ENCODE measurements at places on chromosomes 12 and 14.

GRCh38 chr14:89746654-89747053 lies 207.9 kb downstream of the EFCAB11 start:
- no peak for DNase-seq

DNA sequence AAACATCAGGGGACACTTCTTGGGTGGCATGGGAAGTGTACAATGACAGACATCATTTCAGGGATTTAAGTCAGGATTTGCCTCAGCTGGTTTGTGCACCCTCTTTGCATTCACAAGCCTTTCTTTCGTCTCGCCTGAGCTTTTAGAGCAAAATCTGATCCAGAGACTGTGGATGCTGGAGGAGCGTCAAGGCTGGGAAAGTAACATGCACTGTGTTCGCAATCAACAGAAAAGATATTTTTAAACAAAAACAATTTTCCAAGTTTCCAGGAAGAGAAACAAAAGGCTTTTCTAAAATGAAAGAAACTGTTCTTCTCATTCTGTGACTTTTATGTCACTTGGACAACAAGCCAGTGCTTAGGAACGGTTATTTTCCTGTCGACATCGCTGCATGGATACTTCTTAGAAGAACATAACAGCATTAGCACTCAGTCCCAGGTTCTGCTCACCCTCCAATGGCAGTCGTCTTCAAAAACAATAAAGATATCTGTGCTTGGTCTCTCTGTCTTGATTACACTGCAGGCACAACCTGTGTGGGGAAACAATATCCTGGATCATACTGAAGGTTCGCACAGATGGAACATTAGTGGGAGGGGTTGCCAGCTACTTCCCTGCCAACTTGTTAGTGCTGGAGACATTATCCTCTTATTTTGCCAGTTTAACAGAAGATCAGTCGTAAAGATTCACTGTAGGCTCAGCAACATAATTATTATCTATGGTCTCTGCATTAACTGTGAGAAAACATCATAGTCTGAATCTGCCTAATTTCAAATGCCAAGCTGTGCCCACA lies 403.3 kb upstream of the ATP2B1 start:
- no peak for DNase-seq

DNA sequence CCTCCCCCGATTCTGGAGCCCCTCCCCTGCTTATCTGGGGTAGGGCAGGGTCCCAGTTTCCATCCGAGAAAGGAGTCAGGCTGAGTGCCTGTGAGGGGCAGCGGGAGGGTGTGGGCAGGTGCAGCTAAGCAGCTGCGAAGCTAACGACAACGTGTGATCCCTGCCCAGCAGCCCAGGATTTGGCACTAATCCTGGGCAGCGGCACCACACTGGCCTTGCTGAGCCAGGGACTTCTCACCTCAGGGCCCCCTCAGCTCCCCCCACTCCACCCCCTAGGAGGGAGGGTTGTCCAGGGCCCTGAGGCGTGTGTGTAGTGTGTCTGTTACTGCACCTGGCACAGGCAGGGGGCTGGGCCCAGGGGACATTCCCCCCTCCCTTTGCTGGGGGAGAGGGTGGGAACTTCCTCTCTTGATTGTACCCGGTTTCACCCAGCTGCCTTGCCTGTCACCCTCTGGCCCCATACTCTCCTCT lies 1.8 kb downstream of the SMIM41 start:
- DNase-seq = no peak

DNA sequence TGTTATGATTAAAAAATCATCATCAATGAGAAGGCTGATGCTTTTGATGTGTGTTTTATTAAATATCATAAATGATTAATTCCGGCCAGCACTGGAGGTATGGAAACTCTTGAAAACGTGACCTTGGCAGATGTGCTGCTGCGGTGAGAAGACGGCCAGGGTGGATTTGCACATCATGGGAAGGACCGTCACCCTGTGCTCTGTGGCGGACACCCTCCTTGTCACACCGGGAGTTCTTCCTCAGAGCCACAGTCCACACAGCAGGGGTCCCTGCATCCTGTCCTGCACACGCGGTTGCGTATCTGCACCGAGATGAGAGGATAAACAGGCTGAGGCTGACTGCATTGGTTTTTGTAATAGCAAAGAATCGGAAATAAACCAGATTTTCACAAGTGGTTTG lies 33.5 kb downstream of the FZD10 start:
- DNase-seq = no peak

- no peak for DNase-seq
These were observed 1128.0 kb downstream of the AACS start for GRCh38 chr12:126193190-126193589.

GRCh38 chr12:60240891-60241290 lies 645.1 kb downstream of the SLC16A7 start:
- no peak for DNase-seq

DNA sequence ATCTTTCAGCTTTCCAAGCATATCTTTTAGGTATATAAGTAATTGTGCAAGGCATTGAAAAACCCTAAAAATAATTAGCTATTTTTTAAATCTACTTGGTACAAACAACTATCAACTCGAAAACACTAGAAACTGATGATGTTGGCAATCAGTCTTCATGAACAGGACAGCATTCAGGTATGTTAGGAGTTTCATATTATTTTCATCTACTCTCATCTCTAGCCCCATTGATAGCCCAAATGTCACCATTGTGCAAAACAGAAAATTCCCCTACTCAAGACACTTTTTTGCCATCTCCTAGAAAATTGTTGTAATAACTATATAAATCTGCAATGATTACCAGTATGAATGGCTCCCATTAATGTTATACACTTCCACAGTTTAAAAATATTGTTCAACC lies 144.5 kb upstream of the KRAS start:
- DNase-seq = no peak

DNA sequence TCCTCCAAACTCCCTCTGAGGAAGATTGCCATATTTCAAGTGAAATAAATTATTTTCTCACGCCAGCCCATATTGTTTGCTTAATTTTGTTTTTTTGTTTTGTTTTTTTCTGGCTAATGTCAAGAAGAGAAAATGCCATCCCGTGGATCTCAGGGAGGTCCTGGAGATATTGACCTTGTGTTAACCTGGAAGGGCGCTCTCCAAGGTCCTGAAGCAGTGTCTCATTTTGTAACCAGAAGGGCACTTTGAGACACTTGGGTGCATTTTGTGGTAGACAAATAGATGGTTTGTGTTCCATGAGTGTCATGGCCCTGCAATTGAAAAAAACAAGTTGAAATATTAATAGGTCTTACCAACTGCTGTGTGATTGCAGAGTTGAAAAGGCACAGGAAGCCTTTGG lies 268.9 kb downstream of the SUDS3 start:
- no peak for DNase-seq

- no peak for DNase-seq
These were observed 43.3 kb upstream of the PTPRO start for GRCh38 chr12:15278816-15279658.

DNA sequence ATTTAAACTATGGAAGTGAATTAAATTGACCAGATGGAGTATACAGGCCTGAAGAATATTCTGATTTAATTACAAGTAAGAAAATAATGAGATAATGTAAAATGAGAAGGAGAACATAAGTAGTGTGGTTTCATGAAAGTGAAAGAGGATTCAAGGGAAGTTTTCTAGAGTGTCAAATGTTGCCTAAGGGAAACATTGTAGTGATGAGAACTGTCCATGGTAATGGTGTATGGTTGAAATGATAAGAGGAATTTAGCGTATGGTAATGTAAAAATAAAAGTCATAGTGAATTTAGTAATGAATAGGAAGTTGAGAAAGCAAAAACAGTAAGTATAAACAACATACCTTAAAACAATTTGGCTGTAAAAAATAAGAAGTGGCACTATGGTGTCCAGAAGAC lies 1954.6 kb upstream of the FLRT2 start:
- no peak for DNase-seq

GRCh38 chr12:51951843-51952722 lies 584 bp downstream of the ACVR1B start:
- DNase-seq = no peak

DNA sequence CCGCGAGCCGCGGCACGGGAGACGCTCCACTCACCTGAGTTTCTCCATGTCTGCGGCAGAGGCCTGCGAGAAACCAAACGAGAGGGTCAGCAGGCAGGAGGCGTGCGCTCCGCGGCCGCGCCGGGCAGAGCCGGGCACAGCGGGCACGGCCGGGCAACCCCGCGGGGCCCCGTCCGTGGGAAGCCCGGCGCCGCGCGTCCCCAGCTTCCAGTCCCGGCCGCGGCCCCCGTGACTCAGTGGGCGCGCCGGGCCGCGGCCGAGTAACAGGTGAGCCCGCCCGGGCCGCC lies 19.4 kb downstream of the BEGAIN start:
- no peak for DNase-seq

GRCh38 chr12:57735952-57736740 lies 2.4 kb downstream of the AGAP2 start:
- DNase-seq = no peak

DNA sequence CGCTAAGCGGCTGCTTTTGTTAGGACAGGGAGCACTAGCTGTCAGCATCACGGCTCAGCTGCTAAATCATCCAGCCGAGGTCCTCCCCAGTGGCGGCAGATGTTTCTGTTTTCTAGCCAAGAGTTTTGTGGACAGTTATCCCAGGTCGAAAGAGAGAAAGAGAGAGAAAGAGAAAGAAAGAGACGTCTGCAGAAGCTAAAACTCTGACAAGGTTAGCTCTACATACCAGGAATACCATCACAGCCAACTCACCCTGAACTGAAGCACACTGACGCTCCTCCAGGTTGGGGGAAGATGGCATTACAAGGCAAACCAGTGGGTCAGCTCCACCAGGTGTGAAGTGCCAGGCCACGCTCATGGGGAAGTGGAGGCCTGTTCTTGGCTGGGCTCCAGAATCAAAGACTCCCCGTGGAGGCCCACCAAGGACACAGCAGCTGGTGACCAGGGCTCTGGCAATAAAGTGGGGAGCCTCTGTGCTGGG lies 64.9 kb upstream of the DICER1 start:
- DNase-seq = no peak

DNA sequence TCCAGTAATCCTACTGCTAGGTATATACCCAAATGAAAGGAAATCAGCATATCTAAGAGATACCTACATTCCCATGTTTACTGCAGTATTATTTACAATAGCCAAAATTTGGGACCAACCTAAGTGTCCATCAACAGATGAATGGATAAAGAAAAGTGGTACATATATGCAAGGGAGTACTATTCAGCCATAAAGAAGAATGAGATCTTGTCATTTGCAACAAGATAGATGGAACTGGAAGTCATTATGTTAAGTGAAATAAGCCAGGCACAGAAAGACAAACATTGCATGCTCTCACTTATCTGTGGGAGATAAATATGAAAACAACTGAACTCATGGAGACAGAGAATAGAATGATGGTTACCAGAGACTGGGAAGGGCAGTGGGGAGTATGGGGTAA lies 109.5 kb downstream of the INSM2 start:
- no peak for DNase-seq

- DNase-seq = no peak
These were observed 50.8 kb downstream of the NTN4 start for GRCh38 chr12:95739561-95740313.

- no peak for DNase-seq
These were observed 242.1 kb upstream of the NOS1 start for GRCh38 chr12:117603316-117604113.

DNA sequence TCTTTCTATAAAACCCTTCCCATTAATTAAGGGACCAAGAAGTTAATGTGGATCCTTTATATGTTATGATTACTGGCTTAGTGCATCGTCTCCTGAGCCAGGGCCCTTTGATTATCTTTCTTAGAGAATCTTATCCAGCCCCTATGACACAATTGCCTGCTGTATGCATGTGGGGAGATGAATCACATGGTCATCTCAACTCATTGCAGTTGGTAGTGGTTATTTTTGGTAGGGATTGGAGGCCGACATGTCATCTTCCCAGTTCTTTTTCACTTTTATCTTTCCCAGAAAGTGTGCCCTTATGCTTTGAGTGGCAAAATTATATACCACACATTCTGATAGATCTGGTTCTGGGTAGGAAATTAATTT lies 26.0 kb downstream of the ZNF664 start:
- DNase-seq = no peak

DNA sequence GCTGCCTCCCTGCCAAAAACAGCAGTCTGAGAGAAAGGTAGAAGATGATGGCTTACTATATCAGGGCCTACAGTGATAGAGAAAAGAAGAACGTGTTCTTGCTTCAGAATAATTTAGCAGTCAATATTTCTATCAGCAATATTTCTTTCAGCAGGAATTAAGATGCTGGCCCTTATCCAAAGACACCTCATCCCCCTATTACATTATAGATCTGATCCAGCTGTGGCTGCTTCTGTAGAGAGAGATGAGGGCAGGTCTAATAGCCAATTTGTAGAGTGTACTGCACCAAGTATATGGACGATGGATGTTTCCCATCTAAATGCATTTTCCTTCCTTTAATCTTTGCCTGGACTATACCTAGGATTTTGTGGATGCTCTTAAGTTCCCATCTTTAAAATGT lies 451.7 kb downstream of the NPAS3 start:
- no peak for DNase-seq

DNA sequence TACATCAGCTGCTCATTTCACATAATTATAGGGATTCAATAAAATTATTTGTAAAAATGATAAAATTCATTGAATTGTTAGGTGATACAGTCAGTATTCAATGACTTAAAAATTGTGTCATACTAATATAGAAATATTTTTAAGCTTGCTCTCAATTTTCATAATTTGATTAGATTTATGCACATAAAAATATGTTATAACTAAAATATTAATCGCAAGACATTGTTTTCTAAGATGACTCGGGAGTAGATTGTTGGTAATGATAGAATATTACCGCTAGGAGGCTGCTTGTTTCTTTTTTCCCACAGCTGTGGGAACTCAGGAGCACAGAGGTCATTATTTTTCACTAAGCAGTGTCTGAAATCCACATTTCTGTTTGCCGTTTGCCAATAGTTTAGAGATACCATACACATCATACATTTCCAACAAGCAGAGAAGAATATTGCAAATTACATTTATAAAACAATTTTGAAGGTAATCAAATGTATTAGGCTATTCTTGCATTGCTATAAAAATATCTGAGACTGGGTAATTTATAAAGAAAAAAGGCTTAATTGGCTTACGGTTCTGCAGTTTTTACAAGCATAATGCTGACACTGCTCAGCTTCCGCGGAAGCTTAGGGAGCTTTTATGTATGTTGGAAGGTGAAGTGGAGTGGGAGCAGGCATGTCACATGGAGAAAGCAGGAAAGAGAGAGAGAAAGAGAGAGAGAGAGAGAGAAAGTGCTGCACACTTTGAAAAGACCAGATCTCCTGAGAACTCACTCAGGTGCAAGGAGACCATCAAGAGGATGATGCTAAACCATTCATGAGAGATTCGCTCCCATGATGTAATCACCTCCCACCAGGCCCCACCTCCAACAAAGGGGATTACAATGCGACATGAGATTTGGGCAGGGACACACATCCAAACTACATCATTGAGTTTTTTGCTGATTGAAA lies 9.2 kb downstream of the CD69 start:
- no peak for DNase-seq
